ENCODE measurements at places on chromosomes 13 and 19. TPM values are rescaled to one million over a fixed set of nuclear protein-coding genes. Genes with fewer than 3 reads are reported as not detected.

Gene KLK15
- not detected for total RNA-seq

Gene CD177
- total RNA-seq, result 1.9 TPM

Gene BRME1
- total RNA-seq, result 1.0 TPM

Gene GALP
- not detected for total RNA-seq

Gene PCDH9
- total RNA-seq, result 8.7 TPM

Gene GRIN2D
- 2.2 TPM for total RNA-seq

DNA sequence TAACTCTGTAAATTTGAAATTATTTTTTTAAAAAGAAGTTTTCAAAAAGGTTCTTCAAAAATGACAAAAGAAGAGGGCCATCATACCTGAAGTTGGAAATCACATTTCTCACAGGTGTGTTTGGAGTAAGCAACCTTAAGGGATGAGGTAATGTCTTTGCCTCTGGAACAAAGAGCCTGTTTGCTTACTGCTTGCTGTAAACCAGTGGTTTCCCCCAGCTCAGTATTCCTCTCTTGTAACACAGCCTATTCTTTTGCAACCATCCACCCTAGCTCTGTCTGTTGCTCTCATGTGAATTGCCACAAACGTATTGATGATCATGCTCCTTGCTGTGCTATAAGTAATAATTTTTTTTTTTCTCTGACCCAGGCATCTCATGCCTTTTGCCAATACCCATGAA, 38.1 kb downstream of the UCHL3 start:
- no peaks in the 10 kb centered on the region for H3K36me3 ChIP-seq
- no peak for DNase-seq
- H3K4me1 ChIP-seq, result no peaks in the 10 kb centered on the region
- H3K4me3 ChIP-seq, result no peak overlapping the region

DNA sequence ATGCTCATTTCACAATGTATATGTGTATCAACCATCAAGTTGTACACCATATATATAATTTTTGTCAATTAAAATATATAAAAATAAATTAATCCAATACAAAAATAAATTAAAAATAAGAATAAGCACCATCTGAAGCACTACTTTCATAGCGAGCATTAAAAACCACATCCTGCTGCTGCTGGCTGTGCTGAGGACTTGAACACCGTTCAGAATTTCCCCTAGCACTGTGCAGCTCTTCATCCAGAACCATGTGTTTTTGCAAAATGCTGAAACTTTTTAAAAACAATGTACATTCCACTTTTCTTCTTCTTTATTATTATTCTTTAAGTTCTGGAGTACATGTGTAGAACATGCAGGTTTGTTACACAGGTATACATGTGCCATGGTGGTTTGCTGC, 40.0 kb upstream of the FOXO1 start:
- no peak for DNase-seq
- H3K4me1 ChIP-seq, result no peaks in the 10 kb centered on the region
- H3K4me3 ChIP-seq, result no peak overlapping the region
- no peaks in the 10 kb centered on the region for H3K36me3 ChIP-seq
- H3K27me3 ChIP-seq, result no peaks in the 10 kb centered on the region
- H3K27ac ChIP-seq, result no peak overlapping the region

- H3K27me3 ChIP-seq, result no peaks in the 10 kb centered on the region
- H3K4me3 ChIP-seq, result no peak overlapping the region
- no peak for DNase-seq
- no peaks in the 10 kb centered on the region for H3K4me1 ChIP-seq
- H3K27ac ChIP-seq, result no peak overlapping the region
Observed at GRCh38 chr13:25330541-25330940, 29.1 kb downstream of the NUP58 start.

DNA sequence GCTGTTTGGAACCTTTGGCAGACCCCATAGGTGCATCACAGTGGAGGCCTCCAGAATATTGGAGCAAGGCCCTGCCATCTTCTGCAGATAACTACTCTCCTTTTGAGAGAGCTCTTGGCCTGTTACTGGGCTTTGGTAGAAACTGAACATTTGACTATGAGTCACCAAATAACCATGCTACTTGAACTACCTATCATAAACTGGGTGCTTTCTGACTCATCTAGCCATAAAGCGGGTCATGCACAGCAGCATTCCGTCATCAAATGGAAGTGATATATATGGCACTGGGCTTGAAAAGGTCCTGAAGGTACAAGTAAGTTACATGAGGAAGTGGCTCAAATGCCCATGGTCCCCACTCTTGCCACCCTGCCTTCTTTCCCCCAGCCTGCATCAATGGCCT, 782.5 kb upstream of the SLITRK6 start:
- no peaks in the 10 kb centered on the region for H3K27me3 ChIP-seq
- no peak for DNase-seq
- H3K4me3 ChIP-seq, result no peak overlapping the region
- peaks cover 10% of the 10 kb centered on the region for H3K4me1 ChIP-seq
- H3K27ac ChIP-seq, result no peak overlapping the region
- no peaks in the 10 kb centered on the region for H3K36me3 ChIP-seq

DNA sequence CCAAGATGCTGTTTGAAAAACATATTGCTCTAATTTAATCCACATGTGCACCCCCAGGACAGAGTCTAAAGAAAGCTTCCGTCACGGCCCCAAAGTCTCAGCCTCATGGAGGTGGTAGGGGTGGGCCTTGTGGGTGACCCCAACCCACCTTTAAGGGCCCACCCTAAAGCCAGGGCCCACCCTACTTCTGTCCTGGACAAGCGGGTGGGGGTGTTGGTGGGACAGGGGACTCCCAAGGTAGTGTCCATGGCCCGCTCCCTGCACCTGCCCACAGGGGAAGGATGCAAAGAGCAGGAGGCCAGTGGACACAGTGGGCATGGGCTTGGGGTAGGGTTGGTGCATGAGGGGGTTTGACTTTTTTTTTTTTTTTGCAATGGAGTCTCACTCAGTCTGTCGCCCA, 66.8 kb downstream of the KCTD15 start:
- peaks cover 1% of the 10 kb centered on the region for H3K4me1 ChIP-seq
- no peaks in the 10 kb centered on the region for H3K36me3 ChIP-seq
- H3K27me3 ChIP-seq, result no peaks in the 10 kb centered on the region
- H3K4me3 ChIP-seq, result no peak overlapping the region
- no peak overlapping the region for H3K27ac ChIP-seq

- H3K4me1 ChIP-seq, result no peaks in the 10 kb centered on the region
- H3K27me3 ChIP-seq, result no peaks in the 10 kb centered on the region
- no peak overlapping the region for H3K4me3 ChIP-seq
- H3K36me3 ChIP-seq, result no peaks in the 10 kb centered on the region
- DNase-seq, result no peak
Observed at GRCh38 chr13:37443538-37443937, 155.0 kb downstream of the POSTN start.

DNA sequence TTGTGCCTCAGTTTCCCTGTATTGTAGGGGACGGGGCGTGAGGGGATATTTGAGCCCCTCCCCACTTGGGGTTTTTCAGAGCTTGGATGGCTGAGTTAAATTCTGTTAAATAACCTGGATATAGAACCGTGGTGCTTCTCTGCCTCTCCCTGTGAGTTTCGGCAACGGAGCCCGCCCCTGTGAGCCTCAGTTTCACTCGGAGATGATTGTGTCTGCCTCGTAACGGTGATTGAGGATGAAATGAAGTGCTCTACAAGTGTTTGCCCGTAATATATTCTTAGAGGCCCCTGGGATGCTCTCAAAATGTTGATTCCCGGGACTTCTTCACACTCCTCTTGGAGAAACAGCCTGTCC, 509 bp downstream of the KXD1 start:
- H3K27me3 ChIP-seq, result no peaks in the 10 kb centered on the region
- no peaks in the 10 kb centered on the region for H3K36me3 ChIP-seq
- H3K4me3 ChIP-seq, result peak overlapping the region; percentile 62
- DNase-seq, result peak; percentile 8
- peaks cover 9% of the 10 kb centered on the region for H3K4me1 ChIP-seq

- H3K27ac ChIP-seq, result no peak overlapping the region
- no peaks in the 10 kb centered on the region for H3K27me3 ChIP-seq
- H3K4me1 ChIP-seq, result peaks cover 31% of the 10 kb centered on the region
- H3K4me3 ChIP-seq, result no peak overlapping the region
- no peak for DNase-seq
Observed at GRCh38 chr13:99507986-99508385, 6.7 kb downstream of the TM9SF2 start.

DNA sequence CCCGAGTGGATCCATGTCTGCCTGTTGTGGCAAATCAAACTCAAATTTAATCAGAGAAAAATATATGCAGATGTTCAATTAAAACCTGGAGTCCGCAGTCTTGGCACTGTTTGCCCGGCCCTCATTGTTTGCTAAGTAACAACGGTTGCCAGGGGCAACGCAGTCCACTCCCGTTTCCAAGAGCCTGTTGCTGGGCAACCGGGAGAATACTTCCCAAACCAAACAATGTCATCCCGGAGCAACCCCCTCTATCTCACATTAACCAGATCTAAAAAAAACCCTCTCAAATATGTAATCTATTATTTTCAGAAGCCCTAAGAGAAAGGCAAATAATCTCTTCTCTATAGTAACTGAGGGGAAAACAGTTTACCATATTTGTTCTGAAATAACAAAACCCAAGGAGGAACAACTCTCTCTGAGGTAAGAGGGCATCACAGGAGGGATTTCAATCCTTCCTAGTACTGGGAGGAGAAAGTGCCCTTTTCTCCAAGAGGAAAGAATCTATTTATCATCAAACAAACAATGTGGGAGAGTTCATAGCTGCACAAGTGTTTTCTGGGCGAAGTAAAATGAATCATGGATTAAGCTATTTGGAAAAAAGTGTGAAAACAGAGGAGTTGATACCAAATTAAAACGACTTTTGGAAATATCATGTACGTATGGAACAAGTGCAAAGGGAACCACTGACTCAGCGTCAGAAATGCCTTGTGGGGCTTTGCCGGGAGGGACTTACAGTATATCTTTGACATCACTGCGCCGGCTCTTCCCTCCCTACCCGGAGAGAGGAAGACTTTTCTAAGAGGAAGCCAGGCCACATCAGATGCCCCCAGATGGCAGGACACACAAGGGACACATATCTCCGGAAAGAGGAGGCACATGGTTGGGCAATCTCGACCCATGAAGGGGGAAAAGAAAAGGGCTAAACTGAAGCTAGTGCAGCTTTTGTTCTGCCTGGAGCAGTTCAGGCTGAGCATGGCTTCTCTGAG, 43.3 kb downstream of the RFX2 start:
- no peak overlapping the region for H3K4me3 ChIP-seq
- no peaks in the 10 kb centered on the region for H3K36me3 ChIP-seq
- peak; percentile 85 for DNase-seq
- H3K4me1 ChIP-seq, result peaks cover 26% of the 10 kb centered on the region

DNA sequence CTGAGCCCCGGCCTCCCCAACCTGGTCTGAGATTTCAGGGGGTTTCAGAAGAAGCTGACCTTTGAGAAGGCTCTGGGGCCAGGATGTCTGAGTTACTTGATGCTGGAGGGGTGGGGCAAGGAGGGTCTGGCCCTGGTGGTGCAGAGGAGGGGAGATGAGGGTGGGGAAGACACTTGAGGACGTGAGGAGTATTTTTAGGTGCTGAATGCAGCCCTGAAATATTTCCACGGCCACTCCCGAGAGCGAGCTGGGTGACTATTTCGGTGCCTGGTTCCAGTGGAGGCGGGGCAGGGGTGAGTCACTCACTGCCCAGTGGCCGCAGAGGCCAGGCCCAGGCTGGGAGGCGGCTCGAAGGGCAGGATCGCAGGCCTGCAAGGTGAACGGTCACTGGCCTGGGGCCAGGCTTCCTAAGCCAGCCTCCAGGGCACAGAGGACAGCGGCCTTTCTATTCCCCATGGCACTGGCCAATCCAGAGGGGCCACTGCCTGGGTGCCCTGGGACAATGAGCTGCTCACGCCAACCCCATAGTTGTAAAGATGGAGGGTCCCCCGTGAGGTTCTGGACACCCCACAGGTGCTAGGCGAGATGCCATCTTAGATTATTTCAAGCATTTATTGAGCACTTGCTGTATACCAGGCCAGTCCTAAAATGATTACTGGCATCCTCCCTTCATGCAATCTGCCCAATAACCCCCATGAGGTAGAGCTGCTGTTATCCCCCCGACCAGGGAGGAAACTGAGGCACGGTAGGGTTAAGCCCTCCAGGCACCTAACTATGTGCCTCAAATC, 19.7 kb upstream of the JUND start:
- peaks cover 26% of the 10 kb centered on the region for H3K4me1 ChIP-seq
- peak overlapping the region; percentile 46 for H3K27ac ChIP-seq
- no peaks in the 10 kb centered on the region for H3K27me3 ChIP-seq
- peak; percentile 54 for DNase-seq

Data from thyroid gland (tissue), 4 donors.